Kidney epithelial cell (primary cell): ENCODE measurements at places on chromosomes 3 and 15. TPM values are rescaled to one million over a fixed set of nuclear protein-coding genes. Genes with fewer than 3 reads are reported as not detected.

- DNase-seq = no peak
These were observed 56.1 kb downstream of the PCSK6 start for GRCh38 chr15:101433396-101433795.

The ITGA11 gene
- 6.2 and 7.0 TPM in 2 replicates for total RNA-seq

DNA sequence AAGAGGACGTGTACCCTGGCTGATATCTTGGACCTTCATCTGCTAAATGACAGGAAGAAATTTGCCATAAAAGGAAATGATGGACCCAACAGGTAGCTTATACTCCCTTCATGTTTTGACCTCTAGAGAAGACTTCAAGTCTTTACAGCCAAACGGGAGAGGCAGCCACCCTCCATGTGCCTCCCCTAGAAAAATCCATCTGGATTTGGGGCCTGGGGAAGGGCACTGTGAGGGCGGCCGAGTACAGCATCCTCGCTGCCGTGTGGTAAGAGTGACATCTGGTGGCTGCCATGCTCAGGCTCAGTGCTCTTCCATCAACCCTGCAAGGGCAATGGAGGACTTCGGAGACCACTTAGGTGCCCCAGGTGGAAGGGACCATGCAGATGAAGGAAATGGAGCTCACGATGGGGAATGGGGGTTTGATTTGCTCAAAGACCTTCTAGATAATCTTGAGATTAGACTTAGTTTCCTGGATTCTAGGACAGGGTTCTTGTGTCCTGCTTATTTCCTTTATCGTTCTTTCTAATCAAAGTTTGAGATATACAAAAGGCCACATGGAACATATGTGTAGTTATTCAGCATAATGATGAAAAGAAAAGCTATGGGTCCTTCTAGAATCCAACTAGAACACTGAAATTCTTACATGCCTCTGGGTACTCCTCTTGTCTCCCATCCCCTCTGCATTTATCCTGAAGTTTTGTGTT, 44.4 kb downstream of the AQP9 start:
- DNase-seq = no peak

- DNase-seq = no peak
These were observed 16.4 kb downstream of the CHRNA3 start for GRCh38 chr15:78604420-78604819.

The P2RY1 gene
- 0.41 and 0.58 TPM in 2 replicates for total RNA-seq

GRCh38 chr3:141846050-141846433, 30.4 kb upstream of the ATP1B3 start:
- no peak for DNase-seq

GRCh38 chr3:25901796-25902195, 111.9 kb downstream of the OXSM start:
- no peak for DNase-seq
